Inflammatory macrophage (primary cell): ENCODE measurements at places on chromosomes 1 and 21.

DNA sequence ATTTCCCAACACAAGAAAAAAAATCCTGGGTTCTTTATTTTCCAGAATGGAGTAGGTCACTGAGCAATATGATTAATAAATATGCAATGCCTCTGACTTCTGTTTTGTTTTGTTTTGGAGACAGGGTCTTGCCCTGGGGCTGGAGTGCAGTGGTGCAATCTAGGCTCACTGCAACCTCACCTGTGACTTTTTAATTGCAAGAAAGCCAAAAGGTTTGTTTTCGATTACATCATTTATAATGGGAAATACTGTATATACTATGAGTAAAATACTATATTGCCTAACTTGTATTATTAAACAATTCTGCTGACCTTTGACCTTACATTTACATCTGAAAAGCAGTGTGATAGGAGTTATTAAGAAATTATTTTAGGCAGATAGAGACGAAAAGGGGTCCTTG is 11.6 kb upstream of the CD46 start:
- DNase-seq: no peak

DNA sequence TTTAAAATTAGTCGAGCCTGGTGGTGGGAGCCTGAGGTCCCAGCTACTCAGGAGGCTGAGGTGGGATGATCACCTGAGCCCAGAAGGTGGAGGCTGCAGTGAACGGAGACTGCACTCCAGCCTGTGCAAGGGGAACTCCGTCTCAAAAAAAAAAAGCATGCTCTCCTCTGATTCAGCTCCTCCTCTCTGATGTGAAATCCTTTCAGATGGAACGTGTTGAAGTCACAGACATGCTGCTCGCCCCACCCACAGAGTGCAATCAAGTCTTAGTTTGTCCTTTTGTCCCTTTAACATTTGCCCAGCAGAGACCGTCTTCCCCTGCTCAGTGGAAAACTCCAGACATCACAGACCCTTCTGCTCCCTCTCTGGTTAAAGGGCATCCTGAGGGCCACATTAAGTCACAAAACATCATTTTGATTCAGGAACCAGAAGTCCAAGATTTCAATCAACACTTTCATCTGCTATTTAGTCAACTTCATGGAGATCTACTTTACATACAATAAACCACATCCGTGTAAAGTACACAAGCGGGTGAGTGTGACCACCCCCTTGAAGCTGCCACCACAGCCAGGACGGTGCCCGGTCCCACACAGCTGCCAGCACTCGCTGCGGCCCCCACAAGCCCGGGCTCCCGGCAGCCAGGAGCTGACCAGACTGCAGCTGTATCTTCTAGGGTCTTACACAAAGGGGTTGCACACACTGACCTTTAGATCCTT is 18.9 kb upstream of the RNF223 start:
- no peak for DNase-seq

- no peak for DNase-seq
Measured at GRCh38 chr21:39788383-39788782, 43.4 kb downstream of the IGSF5 start.

GRCh38 chr1:157218671-157219070 is 80.5 kb upstream of the ETV3 start:
- DNase-seq: no peak

- no peak for DNase-seq
Measured at GRCh38 chr1:76084029-76084627, 9.6 kb downstream of the ST6GALNAC3 start.

GRCh38 chr1:2640626-2641025 is 7.8 kb upstream of the MMEL1 start:
- DNase-seq: no peak

GRCh38 chr21:35922618-35923017 is 137.7 kb downstream of the SETD4 start:
- DNase-seq: no peak

GRCh38 chr1:33397994-33398393 is 32.9 kb downstream of the PHC2 start:
- DNase-seq: no peak

GRCh38 chr1:64320922-64321614 is 117.6 kb downstream of the UBE2U start:
- DNase-seq: no peak

DNA sequence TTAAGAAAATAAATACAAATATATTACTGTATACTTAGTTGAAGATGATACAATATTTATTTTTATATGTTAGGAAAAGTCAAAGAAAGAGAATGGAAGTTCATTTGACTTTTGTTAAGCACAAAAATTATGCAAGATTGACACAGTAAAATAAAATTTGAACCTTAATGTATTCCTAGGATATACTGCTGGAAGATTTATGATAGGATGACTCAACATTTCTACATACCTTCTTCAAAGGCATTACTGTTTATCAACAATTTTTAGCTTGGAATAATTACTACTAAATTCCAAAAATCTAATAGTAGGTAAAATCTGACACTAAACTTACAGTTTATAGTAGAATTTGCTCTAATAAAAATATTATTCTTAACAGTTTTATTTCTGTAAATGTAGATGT is 257.3 kb upstream of the ADAMTS5 start:
- no peak for DNase-seq

DNA sequence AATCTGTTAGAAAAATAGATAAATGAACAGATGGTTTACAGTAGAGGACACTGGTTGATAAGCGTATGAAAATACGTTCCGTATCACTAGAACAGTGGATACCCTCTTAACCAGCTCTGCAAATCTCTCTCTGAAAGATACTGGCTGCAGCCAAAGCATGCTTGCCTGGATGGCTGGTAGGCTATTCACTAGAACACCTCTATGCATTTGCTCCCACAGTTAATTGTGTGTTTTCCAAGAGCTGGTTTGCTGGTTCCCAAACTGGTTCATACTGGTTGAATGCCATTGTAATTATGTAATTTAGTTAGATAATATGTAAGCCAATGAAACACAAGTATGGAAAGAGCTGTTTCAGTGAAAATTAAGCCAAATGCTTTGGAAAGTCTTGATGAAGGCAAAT is 126.6 kb downstream of the C1orf21 start:
- no peak for DNase-seq

DNA sequence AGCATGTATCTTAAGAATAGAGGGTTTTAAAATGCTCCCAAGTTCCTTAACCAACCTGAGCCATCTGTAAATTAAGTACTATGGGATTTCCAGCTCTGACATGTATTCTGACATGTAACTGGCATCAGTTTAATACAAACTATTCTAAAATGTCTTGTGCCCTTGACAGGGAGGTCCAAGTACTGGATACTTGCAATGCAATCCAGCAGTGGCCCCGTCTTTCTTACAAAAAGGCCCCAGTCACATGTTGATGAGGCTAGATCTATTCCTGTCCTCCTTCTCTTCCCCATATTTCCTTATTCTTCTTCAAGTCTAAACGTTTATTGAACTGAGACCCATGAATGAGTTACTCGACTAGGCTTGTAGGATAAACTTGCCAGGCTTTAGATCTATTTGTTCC is 46.4 kb downstream of the MRPL39 start:
- DNase-seq: peak; percentile 67

- peak; percentile 52 for DNase-seq
Measured at GRCh38 chr1:46735708-46736324, 16.9 kb upstream of the EFCAB14 start.

GRCh38 chr1:69993810-69994209 is 211.6 kb downstream of the LRRC40 start:
- DNase-seq: no peak

DNA sequence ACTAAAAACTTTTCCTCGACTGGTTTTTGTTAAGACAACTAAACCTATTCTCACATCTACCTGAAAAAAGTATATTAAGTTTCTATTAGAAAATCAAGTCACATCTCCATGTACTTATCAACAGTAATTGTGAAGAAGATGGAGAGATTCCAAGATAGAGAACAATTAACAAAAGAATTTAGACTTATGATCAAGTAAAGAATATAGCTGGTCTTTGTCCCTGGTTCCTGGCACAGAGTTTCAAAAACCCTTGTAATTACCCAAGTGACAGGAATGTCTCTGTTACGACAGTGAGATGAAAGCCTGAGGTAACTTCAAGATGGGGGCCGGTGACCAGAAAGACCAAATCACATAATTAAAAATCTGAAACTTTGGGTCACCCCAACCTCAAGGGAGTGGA is 91.6 kb downstream of the ASH1L start:
- no peak for DNase-seq

DNA sequence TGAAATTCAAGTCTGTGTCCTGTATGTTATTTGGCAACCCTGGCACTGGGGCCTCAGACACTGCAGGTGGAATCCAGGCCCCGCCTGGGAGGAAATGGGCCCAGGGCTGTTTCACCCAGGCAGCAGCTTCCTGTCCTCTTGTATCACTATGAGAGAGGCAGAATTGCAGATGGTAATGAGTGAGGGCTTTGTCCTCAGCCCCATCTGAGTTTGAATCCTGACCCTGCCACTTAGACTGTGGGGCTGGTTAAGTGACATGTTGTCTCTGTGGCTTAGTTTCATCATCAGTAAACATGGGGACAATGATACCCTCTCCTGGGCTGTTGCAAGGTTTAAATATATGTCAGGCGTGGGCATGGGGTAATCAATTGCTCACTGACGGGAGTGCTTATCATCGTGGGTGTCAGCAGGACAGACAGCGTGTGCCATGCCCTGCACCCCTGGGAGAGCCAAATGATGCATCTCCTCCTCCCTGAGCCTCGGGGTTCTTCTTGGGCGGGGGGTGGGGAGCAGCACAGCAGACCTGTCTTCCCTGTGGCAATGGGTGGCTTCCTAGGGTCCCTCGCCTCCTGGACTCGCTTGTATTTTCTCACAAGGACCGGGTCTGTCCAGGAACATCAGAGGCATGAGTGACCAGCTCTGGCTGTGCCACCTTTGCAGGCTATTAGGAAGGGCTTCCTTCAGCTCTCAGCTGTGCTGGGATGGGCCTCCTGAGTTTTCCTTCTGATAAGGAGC is 42.1 kb downstream of the ARHGEF10L start:
- no peak for DNase-seq

DNA sequence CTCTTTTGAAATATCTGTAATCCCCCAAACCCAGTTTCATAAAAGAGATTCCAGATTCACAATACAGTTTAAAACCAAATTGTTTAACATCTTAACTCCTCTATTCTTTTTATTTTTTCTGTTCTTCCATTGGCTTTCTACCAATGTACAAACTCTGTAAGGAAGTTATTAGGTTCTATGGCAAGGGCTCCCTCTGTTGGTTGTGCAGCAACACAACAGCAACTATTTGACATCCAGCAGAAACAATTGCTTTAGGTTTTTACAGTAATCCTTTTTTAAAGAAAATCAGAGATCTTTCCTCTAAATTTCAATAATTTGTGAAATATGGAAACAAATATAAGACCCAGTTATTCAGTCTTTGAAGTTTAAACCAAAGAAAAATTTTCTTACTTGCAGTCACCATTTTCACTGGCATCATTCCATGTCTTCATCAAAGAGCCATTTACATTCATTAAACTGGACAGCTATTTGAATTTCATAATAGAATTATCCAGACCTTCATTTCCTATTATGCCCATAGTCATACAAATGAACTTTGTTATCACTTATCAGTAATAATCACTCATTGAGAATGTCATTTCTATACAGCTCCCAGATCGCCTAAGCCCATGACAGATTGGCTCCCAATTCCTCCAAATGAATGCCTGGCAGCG is 46.5 kb upstream of the RNF11 start:
- DNase-seq: peak; percentile 75

- DNase-seq: no peak
Measured at GRCh38 chr1:7116001-7116400, 330.7 kb downstream of the CAMTA1 start.

DNA sequence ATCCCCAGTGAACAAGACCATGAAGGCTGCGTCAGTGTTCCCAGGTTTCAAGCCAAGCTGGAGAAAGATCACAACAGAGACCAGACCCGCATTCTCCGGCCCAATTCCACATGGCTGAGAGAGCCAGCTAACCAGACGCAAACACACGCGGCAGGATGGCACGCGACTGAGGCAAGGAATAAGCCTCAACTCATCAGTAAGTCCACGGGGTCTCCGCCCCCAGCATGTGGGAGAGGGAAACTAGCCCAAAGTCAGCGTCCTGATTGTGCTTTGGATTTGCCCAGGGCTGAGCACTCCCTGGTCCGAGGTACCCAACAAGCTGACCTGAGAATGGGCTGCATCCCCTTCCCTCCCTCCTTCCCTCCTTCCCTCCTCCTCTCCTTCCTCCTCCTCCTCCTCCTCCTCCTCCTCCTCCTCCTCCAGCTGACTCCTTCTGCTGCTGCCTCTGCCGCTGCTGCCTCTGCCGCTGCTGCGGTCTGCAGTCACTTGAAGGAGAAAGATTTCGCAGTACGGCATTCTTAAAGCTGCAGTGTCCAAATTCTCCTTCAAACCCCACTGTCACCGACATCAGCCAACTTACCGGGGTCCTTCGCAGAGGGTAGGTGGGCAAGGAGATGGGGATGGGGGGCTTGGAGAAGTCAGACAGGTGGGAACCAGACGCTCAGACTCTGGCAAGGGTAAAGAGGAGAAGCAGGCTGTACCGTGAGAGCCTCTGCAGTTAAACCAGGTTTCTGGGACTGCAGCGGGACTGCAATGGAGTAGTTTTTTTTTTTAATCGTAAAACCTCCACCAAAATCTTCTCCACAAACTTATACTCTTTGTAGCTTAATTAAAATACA is 33.0 kb upstream of the H6PD start:
- peak; percentile 31 for DNase-seq

GRCh38 chr1:91121366-91121765 is 99.5 kb upstream of the ZNF644 start:
- DNase-seq: no peak

- DNase-seq: no peak
Measured at GRCh38 chr1:224988042-224988441, 58.6 kb downstream of the DNAH14 start.

DNA sequence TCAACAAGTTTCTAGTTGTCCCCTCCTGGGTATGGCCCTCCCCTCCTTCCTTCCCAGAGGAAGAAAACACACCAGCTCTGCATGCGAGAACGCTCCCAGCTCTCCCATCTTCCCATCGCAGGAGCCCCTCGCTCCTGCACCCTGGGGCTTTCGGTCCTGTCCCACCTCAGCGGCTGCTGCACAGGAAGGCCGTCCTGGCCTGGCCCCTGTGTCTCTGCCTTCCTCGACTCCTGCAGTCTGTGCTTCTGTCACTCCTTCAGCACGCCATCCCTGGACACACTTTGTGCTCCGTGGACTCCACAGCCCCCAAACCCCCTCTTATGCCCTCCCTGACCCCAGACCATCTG is 23.2 kb downstream of the KRTAP10-1 start:
- DNase-seq: no peak

GRCh38 chr1:47870480-47870879 is 126.7 kb downstream of the TRABD2B start:
- no peak for DNase-seq
